ENCODE measurements at places on chromosomes 7 and 10.

- H3K4me3 ChIP-seq: no peak overlapping the region
- no peaks in the 10 kb centered on the region for H3K27me3 ChIP-seq
- DNase-seq: no peak
- peaks cover 5% of the 10 kb centered on the region for H3K4me1 ChIP-seq
- H3K36me3 ChIP-seq: no peaks in the 10 kb centered on the region
- no peak overlapping the region for H3K27ac ChIP-seq
Measured at GRCh38 chr7:28981161-28981465, 23.0 kb upstream of the TRIL start.

GRCh38 chr7:139775829-139776266 lies 1.9 kb downstream of the HIPK2 start:
- peaks cover 6% of the 10 kb centered on the region for H3K4me1 ChIP-seq
- peak overlapping the region; percentile 95 for H3K27ac ChIP-seq
- no peaks in the 10 kb centered on the region for H3K36me3 ChIP-seq
- H3K27me3 ChIP-seq: no peaks in the 10 kb centered on the region
- no peak overlapping the region for H3K4me3 ChIP-seq

- H3K4me3 ChIP-seq: no peak overlapping the region
- H3K36me3 ChIP-seq: no peaks in the 10 kb centered on the region
Measured at GRCh38 chr7:132742189-132742612, 165.9 kb upstream of the PLXNA4 start.

- no peak for DNase-seq
- H3K27ac ChIP-seq: no peak overlapping the region
- no peak overlapping the region for H3K4me3 ChIP-seq
- H3K27me3 ChIP-seq: no peaks in the 10 kb centered on the region
Measured at GRCh38 chr7:69942573-69942972, 344.3 kb downstream of the AUTS2 start.

GRCh38 chr7:5088906-5089305 lies 43.2 kb downstream of the RBAK start:
- no peak for DNase-seq
- no peak overlapping the region for H3K27ac ChIP-seq
- no peak overlapping the region for H3K4me3 ChIP-seq
- no peaks in the 10 kb centered on the region for H3K36me3 ChIP-seq
- H3K4me1 ChIP-seq: peaks cover 3% of the 10 kb centered on the region
- H3K27me3 ChIP-seq: no peaks in the 10 kb centered on the region

DNA sequence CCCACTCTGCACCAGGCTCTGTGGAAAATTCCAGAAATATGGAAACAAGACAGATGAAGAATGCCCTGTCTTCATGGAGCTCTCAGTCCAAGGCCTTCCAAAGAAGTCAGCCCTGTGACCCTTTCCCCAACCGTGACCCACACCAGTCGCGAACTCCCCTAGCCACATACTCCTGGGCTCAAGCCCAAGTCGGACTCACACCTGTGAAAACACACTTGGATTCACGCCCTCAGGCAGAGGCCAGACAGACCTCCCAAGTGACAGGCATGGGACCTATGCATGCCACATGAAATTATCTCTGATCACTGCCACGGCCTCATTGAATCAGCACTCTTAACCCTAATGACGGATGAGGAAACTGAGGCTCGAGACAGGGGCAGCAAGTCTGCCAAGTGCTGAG lies 42.5 kb downstream of the ZCCHC24 start:
- no peaks in the 10 kb centered on the region for H3K27me3 ChIP-seq
- no peak overlapping the region for H3K4me3 ChIP-seq
- H3K4me1 ChIP-seq: peaks cover 100% of the 10 kb centered on the region
- no peak overlapping the region for H3K27ac ChIP-seq

GRCh38 chr7:157862731-157863130 lies 525.9 kb downstream of the DNAJB6 start:
- no peak overlapping the region for H3K27ac ChIP-seq
- H3K27me3 ChIP-seq: no peaks in the 10 kb centered on the region
- DNase-seq: no peak
- no peak overlapping the region for H3K4me3 ChIP-seq

DNA sequence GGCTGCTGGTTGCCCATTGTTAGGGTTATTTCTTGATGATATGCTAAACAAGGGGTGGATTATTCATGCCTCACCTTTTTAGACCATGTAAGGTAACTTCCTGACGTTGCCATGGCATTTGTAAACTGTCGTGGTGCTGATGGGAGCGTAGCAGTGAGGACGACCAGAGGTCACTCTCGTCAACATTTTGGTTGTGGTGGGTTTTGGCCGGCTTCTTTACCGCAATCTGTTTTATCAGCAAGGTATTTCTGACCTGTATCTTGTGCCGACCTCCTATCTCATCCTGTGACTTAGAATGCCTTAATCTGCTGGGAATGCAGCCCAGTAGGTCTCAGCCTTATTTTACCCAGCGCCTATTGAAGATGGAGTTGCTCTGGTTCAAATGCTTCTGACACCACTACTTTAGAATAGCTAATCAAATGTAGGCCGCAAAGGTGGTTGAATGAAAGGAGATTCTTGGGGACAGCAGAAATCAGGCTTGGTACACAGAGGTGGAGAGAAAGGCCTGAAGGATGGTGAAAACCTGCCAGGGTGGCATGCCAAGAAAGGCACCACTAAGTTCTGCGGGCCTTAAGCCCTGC lies 17.9 kb upstream of the SMO start:
- H3K27me3 ChIP-seq: no peaks in the 10 kb centered on the region
- peaks cover 5% of the 10 kb centered on the region for H3K4me1 ChIP-seq
- no peaks in the 10 kb centered on the region for H3K36me3 ChIP-seq
- H3K4me3 ChIP-seq: no peak overlapping the region
- no peak for DNase-seq

- peaks cover 6% of the 10 kb centered on the region for H3K27me3 ChIP-seq
- peak; percentile 70 for DNase-seq
- no peak overlapping the region for H3K27ac ChIP-seq
- peaks cover 16% of the 10 kb centered on the region for H3K4me1 ChIP-seq
- H3K4me3 ChIP-seq: no peak overlapping the region
- no peaks in the 10 kb centered on the region for H3K36me3 ChIP-seq
Measured at GRCh38 chr10:98028168-98028770, 2.2 kb downstream of the CRTAC1 start.

- no peaks in the 10 kb centered on the region for H3K27me3 ChIP-seq
- H3K4me3 ChIP-seq: no peak overlapping the region
- no peaks in the 10 kb centered on the region for H3K4me1 ChIP-seq
- no peaks in the 10 kb centered on the region for H3K36me3 ChIP-seq
Measured at GRCh38 chr7:83366629-83367028, 203.9 kb upstream of the PCLO start.

DNA sequence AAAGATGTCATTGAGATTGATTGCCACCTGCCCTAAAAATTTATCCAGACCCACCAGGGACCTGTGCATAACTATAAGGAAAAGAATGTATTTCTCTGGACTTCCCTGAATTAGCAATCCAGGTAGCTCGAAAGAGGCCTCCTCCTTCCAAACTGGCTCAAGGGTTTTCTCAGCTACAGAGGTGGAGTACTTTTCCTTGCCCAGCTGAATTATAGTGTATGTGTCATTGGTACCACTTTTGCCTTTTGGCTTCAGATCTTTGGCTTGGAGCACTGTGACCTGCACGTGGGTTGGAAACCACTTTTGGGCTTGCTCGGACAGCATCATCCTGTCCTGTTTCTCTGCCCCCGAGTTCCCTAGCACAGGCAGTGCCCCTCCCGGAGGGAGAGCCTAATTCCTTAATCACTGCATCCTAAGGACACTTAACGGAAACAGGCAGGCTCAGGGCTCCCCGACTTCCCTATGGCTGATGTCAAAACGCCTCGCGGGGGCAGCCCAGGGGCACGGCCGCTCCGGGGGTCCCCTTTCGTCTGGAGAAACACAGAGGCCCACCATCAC lies 825 bp downstream of the RAB11FIP2 start:
- peaks cover 44% of the 10 kb centered on the region for H3K4me1 ChIP-seq
- H3K36me3 ChIP-seq: no peaks in the 10 kb centered on the region
- H3K27me3 ChIP-seq: no peaks in the 10 kb centered on the region
- H3K4me3 ChIP-seq: peak overlapping the region; percentile 86
- H3K27ac ChIP-seq: peak overlapping the region; percentile 87

- H3K4me1 ChIP-seq: no peaks in the 10 kb centered on the region
- H3K27me3 ChIP-seq: no peaks in the 10 kb centered on the region
- DNase-seq: no peak
- no peak overlapping the region for H3K4me3 ChIP-seq
- H3K27ac ChIP-seq: no peak overlapping the region
Measured at GRCh38 chr10:131851346-131851745, 49.5 kb upstream of the PPP2R2D start.

DNA sequence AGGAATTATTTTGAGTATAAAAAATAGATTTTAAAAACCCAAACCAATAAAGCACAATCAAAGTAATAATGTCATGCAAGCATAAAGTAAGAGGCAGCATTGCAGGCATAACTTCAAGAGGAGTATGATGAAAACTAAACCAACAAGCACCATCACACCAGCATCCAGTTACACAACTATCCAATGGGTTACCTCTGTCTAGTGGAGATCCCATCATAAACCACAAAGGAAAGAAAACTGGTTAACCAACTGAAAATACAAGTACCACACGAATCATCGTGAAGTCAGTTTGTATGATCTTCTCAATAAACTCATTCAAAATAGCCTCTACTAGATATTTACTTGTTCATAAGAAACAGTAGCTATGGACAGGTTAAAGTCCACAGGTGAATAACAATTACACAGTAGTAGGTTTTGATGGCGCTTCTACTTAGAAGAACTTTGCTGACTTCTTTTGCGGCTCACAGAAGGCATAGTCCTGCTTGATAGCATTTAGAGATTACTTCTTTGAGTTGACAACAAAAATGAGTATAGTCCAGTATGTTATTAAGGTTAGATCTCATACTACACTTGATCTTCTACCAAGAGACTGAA lies 116.6 kb downstream of the MICU1 start:
- no peaks in the 10 kb centered on the region for H3K36me3 ChIP-seq
- H3K4me3 ChIP-seq: no peak overlapping the region
- no peak overlapping the region for H3K27ac ChIP-seq
- no peaks in the 10 kb centered on the region for H3K4me1 ChIP-seq

- no peak overlapping the region for H3K4me3 ChIP-seq
- no peak overlapping the region for H3K27ac ChIP-seq
- H3K4me1 ChIP-seq: no peaks in the 10 kb centered on the region
- no peak for DNase-seq
- H3K27me3 ChIP-seq: no peaks in the 10 kb centered on the region
Measured at GRCh38 chr10:11773761-11774441, 31.7 kb downstream of the ECHDC3 start.

GRCh38 chr10:62873866-62874265 lies 57.7 kb upstream of the EGR2 start:
- no peak overlapping the region for H3K27ac ChIP-seq
- H3K36me3 ChIP-seq: no peaks in the 10 kb centered on the region
- no peaks in the 10 kb centered on the region for H3K4me1 ChIP-seq
- H3K27me3 ChIP-seq: no peaks in the 10 kb centered on the region
- no peak overlapping the region for H3K4me3 ChIP-seq

DNA sequence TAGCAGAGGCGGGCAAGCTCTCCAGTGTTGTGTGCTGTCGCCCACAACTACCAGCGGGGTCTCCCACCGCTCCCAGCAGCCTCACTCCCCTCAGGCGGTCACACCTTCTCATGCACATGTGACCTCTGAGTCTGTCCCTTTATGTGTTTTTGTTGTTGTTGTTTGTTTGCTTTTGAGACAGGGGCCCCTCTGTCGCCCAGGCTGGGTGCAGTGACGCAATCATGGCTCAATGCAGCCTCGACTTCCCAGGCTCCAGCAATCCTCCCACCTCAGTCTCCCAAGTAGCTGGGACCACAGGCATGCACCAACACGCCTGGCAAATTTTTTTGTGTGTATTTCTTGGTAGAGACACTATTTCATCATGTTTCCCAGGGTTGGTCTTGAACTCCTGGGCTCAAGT lies 1.5 kb downstream of the CPSF4 start:
- no peak overlapping the region for H3K27ac ChIP-seq
- no peaks in the 10 kb centered on the region for H3K27me3 ChIP-seq
- H3K4me1 ChIP-seq: peaks cover 16% of the 10 kb centered on the region
- no peak overlapping the region for H3K4me3 ChIP-seq
- peaks cover 6% of the 10 kb centered on the region for H3K36me3 ChIP-seq

DNA sequence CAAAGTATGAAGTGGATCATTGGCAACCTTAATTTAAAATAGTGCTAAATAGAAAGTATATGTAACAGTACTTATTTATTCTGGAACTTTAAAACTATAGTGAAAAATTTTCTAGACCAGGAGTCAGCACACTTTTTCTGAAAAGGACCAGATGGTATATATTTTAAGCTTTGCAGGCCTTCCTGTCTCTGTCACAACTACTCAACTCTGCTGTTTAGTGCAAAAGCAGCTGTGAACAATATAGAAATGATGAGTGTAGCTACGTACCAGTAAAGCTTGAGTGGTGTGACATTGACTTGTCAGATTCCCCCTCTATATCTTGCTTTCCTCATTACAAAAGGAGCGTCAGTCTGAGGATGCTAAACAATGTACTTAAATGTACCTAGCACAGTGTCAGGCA lies 88.1 kb upstream of the IGFBP3 start:
- H3K36me3 ChIP-seq: no peaks in the 10 kb centered on the region
- no peak overlapping the region for H3K4me3 ChIP-seq
- H3K27me3 ChIP-seq: no peaks in the 10 kb centered on the region
- H3K27ac ChIP-seq: no peak overlapping the region
- H3K4me1 ChIP-seq: no peaks in the 10 kb centered on the region
